D721Med (cell line): ENCODE measurements at places on chromosomes 16 and 17.

GRCh38 chr17:17833658-17834357 is 3.0 kb downstream of the SREBF1 start:
- DNase-seq: no peak

GRCh38 chr16:69294051-69294450 is 17.1 kb upstream of the VPS4A start:
- DNase-seq: no peak

- no peak for DNase-seq
Observed at GRCh38 chr16:57115514-57116182, 23.3 kb downstream of the CPNE2 start.

GRCh38 chr16:9362604-9363003 is 271.2 kb downstream of the HAPSTR1 start:
- DNase-seq: no peak

DNA sequence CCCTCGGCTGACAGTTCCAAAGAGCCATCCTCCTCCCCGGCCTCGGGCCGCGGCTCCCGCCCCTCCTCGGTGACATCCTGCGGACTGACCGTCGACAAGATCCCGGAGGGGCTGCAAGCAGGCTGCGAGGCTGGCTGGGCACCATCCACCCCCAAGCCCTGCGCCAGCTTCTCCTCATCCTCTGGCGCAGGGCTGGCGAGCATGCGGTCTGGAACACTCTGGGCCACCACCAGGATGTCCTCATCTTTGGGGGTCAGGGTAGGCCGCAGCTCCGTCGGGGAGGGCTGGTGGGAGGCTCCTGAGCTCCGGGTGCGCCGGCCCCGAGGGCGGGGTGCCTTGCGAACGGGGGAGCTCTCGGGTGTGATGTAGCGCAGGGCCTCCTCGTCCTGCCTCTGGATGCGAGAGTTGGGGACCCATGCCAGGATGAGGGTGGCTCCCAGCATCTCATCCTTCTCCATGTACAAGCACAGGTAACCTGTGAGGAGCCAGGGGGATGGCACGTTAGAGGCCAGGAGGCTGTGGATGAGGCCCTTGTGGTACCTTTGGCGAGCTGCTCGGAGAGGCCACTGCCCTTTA is 25.3 kb downstream of the TBC1D16 start:
- DNase-seq: no peak

DNA sequence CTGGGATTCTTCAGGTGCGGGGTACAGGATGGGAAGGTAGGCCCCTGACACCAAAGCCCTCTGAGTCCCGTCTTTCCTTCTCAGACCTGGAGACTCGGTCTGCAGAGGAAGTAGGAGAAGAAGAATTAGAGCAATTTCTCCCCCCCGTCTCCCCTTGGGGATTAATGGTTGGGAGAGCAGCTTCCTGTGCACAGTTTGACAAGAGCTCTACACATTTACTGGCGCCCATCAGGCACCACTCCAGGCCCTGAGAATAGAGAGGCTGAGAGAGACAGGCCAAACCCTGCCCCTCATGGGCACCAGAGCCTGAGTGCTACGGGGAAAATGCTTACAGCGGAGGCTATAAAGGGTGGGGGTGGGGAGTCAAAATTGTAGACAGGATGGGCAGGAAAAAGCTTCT is 3.5 kb upstream of the C16orf74 start:
- DNase-seq: no peak

DNA sequence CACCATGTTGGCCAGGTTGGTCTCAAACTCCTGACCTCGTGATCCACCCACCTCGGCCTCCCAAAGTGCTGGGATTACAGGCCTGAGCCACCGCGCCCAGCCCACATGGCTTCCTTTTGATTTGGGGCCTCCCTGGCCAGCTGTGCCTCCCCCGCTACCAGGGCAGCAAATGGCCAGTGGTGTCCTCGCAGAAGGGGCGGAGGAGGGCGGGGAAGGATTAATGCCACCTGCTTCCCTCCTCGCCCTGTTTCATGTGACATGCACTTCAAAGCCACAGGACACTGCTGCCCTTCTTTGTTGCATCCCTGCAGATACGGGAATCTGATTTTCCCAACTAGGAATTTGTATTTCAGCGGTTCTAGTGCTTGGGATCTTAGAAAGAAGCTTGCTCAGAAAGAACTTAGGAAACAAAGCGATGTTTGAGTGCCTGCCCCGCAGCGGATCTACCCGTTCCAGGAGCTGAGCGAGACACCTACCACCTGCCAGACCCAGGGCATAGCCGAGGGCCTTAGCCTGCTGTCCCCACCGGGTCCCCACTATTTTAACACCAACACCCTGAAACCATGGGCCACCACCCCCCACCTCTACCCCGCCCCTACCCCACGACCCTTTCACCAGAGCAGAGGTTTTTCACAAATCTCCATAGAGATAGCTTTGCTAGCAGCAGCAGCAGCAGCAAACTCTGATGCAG is 37.7 kb upstream of the CCDC182 start:
- DNase-seq: no peak
